ENCODE measurements at places on chromosomes 4 and X.
A peak's percentile ranks its signal among the peaks of the same experiment; 100 is the strongest.

GRCh38 chrX:2373615-2374014, 127.2 kb downstream of the DHRSX start:
- DNase-seq, result no peak

DNA sequence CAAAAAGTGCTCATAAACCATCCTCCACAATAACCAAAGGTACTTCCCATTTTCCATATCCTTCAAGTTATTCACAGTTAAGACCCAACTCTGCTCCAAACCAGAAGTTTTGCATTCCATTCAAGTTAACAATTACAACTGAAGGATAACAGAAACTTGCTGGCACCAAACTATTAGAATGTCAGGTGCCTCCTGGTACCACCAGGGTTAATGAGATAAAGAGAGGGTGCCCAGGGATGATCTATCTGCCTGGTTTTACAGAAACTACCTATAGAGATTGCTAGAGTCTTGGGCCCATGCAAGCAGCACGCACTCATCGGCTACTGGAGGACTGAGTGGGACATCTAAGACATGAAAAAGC, 114.6 kb downstream of the RBM47 start:
- DNase-seq, result no peak

DNA sequence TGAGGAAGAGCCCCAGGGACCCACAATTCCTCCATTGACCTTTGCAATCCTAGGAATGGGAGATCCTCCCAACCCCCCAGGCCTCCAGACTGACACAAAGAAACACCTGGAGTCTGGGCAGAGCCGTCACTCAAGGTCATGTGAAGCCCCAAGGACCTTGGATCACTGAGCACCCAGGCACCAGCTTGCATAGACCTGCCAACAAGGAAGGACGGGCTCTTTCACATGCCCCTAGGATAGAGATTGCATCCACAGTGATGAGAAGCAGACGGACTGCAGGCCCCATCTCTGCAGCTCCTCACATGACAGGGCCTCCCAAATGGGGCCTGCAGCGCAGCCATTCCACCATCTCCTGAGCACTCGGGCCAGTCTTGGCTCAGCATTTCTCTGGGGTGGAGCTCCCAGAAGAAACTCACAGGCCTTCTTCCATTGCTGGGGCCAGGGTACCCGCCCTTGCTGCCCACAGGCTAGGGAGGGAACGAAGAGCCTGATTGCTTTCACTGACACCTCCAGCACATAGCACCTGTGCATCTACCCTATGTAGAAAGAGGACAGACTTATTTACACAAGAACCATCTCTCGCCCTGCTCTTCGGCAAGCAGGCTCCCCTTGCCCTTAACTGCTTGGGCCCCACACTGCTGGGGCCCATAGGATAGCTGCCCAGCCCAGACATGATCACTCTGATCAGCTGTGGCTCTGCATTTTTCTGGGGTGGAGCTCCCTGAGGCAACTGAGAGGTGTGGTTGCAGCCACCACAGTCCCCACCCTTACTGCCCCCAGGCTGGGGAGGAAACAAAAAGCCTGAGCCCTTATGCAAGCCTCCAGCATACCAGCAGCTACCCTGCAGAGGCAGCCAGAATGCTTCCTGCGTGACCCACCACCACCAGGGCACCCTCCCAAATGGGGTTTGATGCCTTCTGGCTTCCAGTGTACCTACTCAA, 185.7 kb upstream of the ZCCHC13 start:
- DNase-seq, result no peak

GRCh38 chrX:150715184-150715583, 22.0 kb downstream of the MTMR1 start:
- no peak for DNase-seq

GRCh38 chr4:21002976-21003375, 302.7 kb downstream of the PACRGL start:
- DNase-seq, result no peak

GRCh38 chr4:106690487-106690886, 321.9 kb upstream of the GIMD1 start:
- DNase-seq, result no peak

- DNase-seq, result peak; percentile 37
Measured at GRCh38 chr4:73964862-73965611, 16.8 kb downstream of the PF4 start.

GRCh38 chr4:38663090-38663800, 754 bp upstream of the KLF3 start:
- DNase-seq, result peak; percentile 86

GRCh38 chr4:19134685-19135084, 1113.1 kb upstream of the LCORL start:
- DNase-seq, result no peak

DNA sequence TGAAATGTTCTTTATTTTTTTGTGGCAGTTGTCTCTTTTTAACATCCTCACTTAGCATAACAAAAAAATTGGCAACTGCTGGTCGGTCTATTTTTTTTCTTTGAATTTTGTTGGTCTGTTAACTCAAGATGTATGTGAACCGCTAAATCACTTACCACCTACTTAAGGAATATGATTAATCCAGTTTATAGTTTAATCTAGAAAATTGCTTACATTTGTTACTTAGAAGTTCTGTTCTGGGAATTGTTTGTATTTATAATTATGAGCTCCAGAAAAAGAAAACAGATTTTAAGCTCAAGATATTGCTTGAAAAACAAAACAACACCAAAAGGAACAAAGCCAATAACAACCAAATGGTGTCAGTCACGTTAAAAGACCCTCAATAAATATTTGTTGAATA, 66.1 kb upstream of the KLHL13 start:
- DNase-seq, result no peak

GRCh38 chr4:151803246-151803645, 42.4 kb upstream of the GATB start:
- no peak for DNase-seq

GRCh38 chr4:38489011-38489861, 174.8 kb upstream of the KLF3 start:
- peak; percentile 12 for DNase-seq

GRCh38 chr4:61277785-61278760, 77.9 kb downstream of the ADGRL3 start:
- no peak for DNase-seq

- DNase-seq, result no peak
Measured at GRCh38 chrX:153635788-153636668, 11.0 kb upstream of the DUSP9 start.

- DNase-seq, result no peak
Measured at GRCh38 chrX:129646566-129647417, 8.0 kb downstream of the APLN start.

- no peak for DNase-seq
Measured at GRCh38 chrX:13717700-13718472, 16.5 kb downstream of the TRAPPC2 start.

DNA sequence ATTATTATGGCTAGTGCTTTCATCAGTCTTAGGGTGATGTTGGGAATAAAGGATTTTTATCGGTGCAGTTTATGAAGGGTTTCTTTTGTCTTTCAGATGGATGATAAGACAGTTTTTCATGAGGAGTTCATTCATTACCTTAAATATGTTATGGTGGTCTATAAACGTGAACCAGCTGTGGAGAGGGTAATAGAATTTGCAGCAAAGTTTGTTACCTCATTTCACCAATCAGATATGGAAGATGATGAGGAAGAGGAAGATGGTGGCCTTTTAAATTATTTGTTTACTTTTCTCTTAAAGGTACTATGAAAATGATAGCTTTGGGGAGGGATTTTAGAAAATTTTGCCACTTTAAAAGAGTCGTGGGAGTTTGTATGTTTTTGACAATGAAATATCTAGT, 1.3 kb downstream of the NCAPG start:
- no peak for DNase-seq

- no peak for DNase-seq
Measured at GRCh38 chrX:111411983-111412382, at the start of gene DCX. DCX (minus strand) TSS chrX:111412192; CDS start chrX:111410398, 1,794 bp downstream.

DNA sequence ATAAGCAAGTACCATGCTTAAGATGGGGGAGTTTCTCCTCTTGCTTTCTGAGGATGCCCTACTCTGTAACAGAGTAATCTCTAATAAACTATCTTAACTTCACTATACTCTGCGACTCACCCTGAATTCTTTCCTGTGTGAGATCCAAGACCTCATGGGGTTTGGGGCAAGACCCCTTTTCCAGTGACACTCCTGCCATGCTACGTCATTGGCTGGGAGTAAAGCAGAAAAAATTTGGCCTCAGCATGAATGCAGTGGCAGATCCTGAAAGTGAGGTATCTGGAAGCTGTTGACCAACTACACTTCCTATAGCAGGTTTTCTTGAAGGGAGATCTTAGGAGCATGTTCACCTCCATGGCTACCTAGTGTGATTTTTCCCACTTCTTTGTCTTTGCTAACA, 109.1 kb upstream of the MED14 start:
- no peak for DNase-seq

- no peak for DNase-seq
Measured at GRCh38 chr4:154001193-154001592, 212.3 kb upstream of the SFRP2 start.

- no peak for DNase-seq
Measured at GRCh38 chr4:100466501-100466900, 51.3 kb downstream of the EMCN start.

DNA sequence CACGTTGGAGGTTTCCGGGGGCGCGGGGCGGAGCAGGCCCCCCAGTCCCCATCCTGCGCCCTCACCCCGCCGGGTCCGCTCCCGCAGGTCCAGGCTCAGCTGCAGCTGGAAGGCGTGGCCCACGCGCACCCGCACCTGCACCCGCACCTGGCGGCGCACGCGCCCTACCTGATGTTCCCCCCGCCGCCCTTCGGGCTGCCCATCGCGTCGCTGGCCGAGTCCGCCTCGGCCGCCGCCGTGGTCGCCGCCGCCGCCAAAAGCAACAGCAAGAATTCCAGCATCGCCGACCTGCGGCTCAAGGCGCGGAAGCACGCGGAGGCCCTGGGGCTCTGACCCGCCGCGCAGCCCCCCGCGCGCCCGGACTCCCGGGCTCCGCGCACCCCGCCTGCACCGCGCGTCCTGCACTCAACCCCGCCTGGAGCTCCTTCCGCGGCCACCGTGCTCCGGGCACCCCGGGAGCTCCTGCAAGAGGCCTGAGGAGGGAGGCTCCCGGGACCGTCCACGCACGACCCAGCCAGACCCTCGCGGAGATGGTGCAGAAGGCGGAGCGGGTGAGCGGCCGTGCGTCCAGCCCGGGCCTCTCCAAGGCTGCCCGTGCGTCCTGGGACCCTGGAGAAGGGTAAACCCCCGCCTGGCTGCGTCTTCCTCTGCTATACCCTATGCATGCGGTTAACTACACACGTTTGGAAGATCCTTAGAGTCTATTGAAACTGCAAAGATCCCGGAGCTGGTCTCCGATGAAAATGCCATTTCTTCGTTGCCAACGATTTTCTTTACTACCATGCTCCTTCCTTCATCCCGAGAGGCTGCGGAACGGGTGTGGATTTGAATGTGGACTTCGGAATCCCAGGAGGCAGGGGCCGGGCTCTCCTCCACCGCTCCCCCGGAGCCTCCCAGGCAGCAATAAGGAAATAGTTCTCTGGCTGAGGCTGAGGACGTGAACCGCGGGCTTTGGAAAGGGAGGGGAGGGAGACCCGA, 14.0 kb downstream of the SHOX start:
- peak; percentile 53 for DNase-seq

DNA sequence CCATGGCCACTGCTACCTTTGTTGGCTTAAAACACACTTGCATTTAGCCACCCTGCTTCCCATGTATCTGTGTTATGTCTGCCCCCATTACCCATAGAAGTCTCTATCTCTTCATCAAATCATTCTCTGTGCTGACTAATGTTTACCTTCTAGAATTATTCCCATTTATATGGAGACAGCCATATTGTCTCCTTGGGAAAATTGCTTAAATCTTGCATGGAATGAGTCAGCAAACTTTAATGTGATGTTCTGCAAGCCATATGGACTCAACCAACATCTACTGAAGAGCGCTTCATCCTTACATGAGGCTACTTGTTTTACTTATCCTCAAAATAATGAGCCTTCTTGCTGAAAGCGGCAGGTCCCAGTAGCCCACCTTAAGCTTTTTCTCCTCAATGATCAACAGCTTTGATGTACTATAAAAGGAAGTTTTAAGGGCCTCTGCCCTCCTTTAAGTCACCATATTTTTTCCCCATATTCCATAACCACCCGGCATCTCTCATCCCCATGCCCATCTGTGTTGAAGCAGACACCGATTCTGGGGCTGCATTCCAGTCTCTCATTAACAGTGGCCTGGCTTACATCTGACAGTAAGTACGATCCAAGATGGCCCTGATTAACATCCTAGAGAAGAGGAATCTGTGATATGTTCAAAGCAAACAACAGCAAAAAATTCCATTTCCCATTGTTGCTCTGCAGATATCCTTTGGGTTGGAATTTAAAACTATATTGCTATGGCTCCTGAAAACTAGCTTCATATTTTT, 130.4 kb downstream of the ARHGAP6 start:
- DNase-seq, result no peak

- no peak for DNase-seq
Measured at GRCh38 chrX:118350221-118350620, 4.3 kb downstream of the WDR44 start.
